ENCODE measurements at places on chromosomes 16 and 17.
A peak's percentile ranks its signal among the peaks of the same experiment; 100 is the strongest.

DNA sequence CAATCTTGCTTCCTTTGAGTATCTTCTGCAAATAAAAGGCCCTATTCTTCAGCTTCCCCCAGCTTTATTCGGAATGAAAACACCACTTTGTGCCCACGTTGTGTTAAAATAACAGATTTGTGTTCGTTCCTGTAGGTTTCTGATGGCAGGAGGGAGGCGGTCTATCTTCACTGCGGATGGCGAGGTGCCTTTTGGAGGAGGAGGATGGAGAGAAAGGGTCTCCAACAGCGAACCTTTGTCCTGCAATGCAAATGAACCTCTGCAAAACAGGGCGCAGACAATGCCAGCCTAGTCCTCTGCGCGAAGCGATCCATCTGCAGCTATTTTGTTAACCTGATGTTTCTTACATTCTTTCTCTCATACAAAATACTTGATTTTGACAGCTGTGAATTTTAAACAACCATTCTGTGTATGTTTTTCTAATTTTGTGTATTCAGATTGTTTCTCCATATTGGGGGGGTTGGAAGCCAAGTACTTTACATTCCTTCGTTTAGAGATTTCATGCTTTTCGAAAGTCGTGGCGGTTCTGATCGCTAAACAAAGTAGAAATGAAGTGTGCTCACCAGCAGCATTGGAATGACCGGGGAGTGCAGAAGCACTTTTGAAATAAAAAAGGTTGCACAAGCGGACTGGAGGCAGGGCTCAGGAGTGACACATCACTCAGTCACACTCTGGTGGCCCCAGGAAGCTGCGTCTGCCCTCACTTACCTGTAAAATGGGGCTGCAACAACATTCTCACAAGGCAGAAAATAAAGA, 279.0 kb upstream of the IRX5 start:
- no peak for DNase-seq

- DNase-seq: no peak
Measured at GRCh38 chr17:69208640-69209039, 20.0 kb downstream of the ABCA10 start.

- DNase-seq: no peak
Measured at GRCh38 chr17:49547566-49547965, 28.1 kb upstream of the NXPH3 start.

DNA sequence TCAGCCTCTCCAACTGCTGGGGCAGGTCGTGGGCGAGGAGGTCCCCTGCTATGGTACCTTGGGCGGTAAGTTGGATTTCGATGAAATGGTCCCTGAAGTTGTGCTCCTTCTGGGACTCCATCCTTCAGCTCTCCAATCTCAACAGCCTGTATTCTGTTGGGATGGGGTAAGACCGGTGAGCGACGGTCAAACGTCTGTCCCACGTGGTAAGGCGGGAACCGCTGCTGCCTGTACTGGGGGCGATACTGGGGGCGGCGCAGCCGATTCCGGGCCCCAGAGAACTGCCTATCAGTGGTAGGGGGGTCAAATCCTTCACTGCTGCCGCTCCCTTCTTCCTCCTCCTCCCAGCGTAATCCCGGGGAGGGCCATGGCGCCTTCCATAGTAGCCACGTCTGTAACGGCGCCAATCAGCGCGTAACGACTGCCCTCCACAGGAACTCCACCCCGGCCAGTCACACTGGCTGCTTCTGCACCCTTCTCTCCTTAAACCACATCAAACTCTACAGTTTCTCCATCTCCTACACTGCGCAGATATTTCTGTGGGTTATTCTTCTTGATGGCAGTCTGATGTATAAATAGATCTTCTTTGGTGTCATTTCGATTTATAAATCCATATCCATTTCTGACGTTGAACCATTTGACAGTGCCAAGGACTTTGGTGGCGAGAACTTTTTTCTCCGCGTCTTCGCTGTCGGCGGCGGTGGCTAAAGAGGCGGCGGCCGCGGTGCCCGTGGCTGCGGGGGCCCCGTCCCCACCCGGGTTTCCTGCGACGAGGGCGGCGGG, 41.1 kb downstream of the AHSP start:
- DNase-seq: no peak

- DNase-seq: no peak
Measured at GRCh38 chr17:27232328-27232727, 61.6 kb upstream of the WSB1 start.

DNA sequence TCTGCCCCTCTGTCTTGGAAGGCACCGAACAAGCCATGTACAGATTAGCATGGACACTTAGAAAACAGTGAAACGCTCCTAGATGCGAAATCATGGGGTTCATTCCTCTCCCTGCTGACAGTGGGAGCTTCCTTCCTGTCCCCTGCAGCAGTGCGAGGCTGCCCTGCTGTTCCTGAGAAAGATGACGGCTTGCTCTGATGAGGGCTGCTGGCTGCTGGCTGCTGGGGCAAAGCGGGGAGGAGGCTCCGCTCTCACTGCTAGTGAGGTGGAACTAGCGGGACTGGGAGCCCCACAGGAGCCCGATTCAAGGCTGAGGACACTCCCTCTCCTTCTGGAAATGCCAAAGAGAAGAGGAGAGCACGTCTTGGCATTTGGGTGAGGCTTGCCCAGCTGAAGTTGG, 25.9 kb upstream of the CACNG4 start:
- no peak for DNase-seq

GRCh38 chr17:79072544-79072943, 2.1 kb upstream of the ENGASE start:
- DNase-seq: no peak

DNA sequence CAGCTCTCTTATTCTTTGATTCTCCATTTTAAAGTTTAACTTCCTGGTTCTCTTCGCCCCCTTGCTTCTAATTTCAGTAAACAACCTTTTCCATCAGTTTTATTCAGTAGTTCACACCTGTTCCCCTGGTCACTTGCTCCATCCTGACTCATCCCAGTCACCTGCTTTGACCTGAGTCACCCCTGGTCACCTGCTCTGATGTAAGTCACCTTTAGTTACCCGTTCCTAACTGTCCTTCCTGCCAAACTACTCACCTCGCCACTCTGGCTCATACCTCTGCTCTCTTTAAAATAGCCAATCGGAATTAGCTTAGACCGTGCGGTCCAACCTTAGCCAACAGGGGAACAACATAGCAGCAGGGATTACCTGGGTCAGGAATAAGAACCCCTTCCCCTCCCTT, 4.7 kb upstream of the NLRC5 start:
- no peak for DNase-seq

- no peak for DNase-seq
Measured at GRCh38 chr16:88499292-88499691, 46.2 kb downstream of the ZFPM1 start.

- DNase-seq: no peak
Measured at GRCh38 chr17:82596296-82596695, 51.9 kb downstream of the WDR45B start.

- DNase-seq: no peak
Measured at GRCh38 chr16:55280587-55280986, 43.4 kb upstream of the IRX6 start.

- no peak for DNase-seq
Measured at GRCh38 chr16:53453928-53454327, 19.7 kb downstream of the RBL2 start.

DNA sequence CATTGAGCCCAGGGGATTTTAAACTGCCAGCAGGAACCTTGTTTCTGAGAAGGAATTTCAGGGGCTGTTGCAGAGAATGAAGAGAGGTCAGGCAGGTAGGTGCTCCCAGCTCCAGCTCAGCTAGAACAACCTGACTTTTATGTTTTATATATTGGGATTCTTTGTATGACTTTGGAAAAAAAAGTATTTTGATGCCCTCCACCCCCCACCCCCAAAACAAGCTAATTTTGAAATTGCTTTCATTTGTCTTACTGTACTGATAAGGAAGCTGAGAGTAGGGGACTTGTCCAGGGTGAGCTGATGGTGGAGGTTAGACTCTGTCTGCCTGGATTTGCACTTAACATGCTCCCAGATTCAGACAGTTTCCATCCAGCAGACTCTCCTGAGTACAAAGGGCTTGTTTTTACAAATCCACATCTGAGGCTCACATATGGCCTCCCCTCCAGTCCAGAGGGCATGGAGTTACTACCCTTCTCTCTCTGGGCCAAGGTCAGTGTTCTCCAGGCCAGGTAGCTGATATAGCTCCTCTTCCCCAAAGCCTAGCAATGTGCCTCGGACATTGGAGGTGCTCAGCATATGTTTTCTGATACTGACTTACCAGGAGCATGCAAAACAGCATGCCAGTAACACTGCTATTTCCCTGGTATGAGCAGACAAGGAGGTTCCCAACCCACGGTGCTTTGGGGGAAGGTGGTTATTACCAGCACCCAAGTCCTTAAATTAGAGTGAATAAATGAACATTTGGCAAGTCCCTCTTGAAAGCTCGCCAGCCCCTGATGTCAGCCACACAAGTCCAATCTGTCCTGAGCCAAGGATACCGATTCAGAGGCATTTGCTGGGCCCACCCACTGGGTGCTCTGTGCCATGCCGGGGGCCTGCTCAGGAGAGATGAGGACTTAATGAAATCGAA, 11.3 kb downstream of the STX1B start:
- DNase-seq: no peak

GRCh38 chr17:6509031-6509771, 47.2 kb downstream of the PITPNM3 start:
- DNase-seq: no peak

DNA sequence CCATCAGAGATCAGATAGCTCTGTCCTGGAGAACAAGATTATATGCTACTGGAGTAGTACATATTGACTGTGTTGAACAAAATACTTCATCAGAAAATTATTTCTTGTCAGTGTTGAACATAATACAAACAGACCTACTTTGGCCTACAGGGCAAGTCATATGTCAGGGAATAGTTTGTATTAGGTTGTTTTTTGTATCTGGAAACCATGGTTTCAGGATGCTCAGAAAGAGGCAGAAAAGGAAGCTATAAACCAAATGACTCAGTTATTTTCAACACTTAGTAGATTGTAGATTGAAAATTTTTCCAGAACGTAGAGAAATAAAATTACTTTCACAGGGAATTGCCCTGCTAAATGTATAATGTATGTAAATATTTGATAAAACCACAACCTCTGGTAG, 198.4 kb downstream of the CYB561 start:
- DNase-seq: no peak

DNA sequence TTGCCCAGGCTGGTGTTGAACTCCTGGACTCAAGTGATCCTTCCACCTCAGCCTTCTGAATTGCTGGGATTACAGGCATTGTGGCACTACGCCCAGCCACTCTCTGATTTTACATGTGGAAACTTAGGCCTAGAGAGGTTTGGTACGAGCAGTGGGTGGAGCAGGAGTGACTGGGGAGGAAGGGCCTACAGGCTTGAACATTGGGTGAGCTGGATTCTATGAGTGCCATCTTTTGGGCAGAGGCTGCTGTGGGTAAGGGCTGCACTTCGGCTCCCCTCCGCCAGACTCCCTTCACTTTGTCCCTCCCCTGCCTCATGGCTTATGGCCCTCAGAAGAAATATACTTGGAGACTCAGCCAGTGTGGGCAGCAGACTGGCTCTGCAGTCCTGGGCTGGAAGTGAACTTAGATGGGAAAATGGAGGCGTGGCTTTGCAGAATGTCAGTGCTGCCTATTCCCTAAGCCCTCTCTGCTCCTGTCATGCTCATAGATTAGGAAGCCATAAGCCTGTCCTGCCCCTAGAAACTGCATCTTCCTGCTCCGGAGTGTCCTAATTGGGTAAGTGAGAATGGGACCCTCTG, 9.5 kb upstream of the MRC2 start:
- DNase-seq: peak; percentile 45

- no peak for DNase-seq
Measured at GRCh38 chr16:47780213-47780875, 319.2 kb downstream of the PHKB start.

DNA sequence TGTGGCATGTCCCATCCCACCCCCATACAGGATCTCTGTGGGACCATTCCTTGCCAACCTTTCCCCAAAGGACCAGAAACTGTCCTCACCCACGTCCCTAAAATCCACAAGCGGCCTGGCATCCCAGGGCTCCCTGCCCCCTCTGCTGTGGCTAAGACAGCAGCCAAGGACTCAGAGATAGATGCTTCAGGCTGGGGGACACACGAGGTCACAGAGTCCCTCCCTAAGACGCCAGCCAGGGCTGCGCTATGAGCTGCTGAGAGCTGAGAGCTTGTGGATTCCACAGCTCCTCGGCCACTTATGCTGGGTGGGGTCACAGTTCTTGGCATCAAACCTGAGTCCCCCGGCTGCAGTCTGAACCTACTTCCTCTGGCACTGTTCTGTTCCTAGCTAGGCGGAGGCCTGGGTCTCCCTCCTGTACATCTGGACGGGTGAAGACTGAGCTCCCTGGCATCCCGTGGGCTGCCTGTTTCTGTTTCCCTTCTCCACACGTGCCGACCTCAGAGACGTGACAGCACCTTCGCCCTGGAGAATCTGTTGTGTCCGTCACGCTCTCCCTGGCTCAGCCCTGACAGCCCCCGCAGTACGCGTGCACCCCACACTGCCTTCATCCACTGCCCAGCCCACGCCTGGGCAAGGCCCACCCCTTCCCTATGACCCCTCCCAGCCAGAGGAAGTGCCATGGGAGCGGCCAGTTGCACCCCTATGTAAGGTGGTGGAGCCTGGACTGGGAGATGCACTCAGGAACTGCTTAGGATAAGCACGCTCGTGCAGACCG, 61.2 kb downstream of the ENGASE start:
- no peak for DNase-seq

- DNase-seq: no peak
Measured at GRCh38 chr17:16947470-16947869, 24.4 kb downstream of the TNFRSF13B start.

- no peak for DNase-seq
Measured at GRCh38 chr16:55835581-55835980, 2.7 kb upstream of the CES1 start.

- DNase-seq: no peak
Measured at GRCh38 chr17:1979182-1979985, 45.8 kb downstream of the RTN4RL1 start.

DNA sequence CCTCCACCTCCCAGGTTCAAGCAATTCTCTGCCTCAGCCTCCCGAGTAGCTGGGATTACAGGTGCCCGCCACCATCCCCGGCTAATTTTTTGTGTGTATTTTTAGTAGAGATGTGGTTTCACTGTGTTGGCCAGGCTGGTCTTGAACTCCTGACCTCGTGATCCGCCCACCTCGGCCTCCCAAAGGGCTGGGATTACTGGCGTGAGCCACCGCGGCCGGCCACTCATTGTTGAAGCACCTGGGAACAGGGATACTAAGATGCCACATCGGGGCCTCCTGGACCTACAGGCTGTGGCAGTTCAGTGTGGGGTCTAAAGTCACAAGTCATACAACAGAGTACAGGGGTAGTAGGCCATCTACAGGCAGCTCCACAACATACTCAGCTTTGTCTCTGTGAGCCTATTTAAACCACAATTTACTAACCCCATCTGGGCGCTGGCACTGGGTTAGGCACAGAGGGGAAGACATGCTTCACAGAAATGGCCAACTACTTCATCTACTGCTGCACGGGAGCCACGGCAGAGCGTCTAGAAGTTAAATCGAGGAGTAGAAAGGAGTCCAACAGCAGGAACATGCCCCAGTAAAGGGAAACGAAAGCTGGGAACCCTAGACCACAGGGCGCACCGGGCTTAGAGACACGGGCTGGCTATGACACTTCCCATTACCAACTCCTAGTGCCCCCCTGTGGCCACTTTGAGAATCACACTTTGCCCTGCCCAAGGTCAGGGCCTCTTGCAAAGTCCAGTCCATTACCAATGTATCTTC, 4.3 kb downstream of the VAMP2 start:
- peak; percentile 92 for DNase-seq

All from astrocyte of the spinal cord (primary cell).